ENCODE measurements at places on chromosomes 3 and 15.

DNA sequence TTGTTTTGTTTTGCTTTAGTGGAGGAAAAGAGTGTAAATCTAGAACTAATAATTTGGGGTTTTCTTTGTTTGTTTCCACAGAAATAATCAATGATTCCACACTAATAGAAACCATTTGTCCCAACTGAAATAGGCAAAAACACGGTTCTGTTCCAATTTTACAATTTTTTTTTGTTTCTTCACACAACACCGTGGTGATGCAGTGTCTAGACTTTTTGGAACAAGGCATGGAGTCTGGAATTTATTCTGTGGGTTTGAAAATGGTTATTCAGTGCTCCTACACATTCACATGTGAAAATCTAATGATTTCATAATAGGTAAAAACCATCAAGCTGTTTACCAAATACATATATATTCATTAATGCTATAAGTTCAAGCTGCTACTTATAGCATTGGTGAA lies 629.0 kb upstream of the TGFBR2 start:
- DNase-seq: no peak

DNA sequence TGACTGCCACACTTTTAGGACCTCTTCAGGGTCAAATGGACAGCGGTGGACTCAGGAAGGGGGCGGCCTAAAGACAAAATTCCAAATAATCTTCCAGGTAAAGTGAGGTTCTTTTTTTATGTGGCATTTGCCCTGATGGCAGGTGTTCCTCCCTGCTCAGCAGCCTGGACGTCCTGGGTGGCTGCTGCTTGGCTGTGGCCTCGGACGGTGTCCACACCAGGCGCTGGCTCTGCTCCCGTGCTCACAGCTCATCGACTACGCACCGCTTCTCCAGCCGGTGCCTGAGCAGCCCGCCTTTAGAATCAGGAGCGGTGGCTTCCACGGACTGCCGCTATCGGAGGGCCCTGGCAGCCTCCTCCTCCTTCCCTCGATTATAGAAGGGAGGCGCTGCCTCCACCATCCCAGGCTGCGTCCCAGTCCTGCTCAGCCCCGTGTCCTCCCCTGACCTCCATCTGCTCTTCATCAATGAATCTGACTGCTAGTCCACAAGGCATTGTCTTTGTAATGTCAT lies 41.9 kb downstream of the PCSK6 start:
- no peak for DNase-seq

DNA sequence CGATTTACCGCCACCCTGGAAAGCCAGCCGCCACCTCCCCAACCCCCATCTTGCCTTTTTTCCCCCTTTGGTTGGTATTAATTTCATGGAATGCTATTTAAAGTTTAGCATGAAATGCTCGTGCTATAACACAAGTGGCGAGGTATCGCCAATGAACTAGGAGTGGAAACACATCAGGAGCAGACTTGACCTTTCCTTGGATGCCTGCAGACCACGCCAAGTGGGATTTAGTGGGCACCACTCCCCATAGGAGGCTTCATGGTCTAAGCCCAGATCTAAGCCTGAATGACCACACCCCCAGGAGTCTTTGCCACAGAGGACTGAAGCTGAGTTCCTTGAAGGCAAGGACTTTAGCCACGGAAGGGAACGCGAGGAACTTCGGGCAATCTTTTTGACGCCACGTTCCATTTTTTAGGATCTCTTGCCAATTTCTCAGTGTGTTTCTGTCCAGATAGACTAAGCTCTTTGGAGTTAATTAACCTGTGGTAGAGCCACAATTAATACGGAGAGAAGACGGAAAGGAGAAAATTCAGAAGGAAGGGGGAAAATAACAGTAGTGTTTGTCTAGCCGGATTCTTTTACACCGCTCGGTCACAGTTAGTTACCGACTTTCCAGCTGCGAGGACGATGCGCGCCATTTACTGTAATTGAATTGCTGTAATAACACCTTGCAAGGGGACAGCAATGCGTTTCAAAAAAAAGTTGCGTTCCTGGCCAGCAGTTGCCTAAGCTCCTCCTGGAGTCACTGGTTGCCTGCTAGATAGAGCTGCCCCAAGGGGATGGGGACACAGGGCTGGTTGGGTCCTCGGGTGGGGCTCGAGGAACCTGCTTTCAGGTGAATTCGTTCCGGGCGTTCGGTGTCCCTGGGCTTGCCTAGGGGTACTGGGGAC lies 37.1 kb downstream of the NR2F2 start:
- no peak for DNase-seq

GRCh38 chr3:21073561-21073960 lies 677.4 kb downstream of the ZNF385D start:
- no peak for DNase-seq

DNA sequence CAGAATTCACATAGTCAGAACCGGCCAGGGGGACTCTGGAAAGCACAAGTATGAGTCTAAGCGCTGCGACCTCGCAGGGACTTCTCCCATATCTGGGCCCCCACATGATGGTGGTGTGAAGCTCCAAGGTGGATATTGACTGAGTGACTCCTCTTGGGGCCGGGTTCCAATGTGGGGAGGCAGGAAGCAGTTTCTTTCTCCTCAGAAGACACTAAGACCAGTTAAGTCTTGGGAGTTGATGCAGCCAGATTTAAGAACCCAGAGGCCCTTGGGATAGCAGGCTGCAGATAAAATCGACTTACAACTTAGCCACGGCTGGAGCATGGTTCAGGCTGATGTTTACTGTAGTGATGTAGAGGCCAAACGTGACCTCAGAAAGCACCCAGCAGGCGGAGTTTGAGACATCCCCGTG lies 55.4 kb upstream of the KLF13 start:
- DNase-seq: no peak

DNA sequence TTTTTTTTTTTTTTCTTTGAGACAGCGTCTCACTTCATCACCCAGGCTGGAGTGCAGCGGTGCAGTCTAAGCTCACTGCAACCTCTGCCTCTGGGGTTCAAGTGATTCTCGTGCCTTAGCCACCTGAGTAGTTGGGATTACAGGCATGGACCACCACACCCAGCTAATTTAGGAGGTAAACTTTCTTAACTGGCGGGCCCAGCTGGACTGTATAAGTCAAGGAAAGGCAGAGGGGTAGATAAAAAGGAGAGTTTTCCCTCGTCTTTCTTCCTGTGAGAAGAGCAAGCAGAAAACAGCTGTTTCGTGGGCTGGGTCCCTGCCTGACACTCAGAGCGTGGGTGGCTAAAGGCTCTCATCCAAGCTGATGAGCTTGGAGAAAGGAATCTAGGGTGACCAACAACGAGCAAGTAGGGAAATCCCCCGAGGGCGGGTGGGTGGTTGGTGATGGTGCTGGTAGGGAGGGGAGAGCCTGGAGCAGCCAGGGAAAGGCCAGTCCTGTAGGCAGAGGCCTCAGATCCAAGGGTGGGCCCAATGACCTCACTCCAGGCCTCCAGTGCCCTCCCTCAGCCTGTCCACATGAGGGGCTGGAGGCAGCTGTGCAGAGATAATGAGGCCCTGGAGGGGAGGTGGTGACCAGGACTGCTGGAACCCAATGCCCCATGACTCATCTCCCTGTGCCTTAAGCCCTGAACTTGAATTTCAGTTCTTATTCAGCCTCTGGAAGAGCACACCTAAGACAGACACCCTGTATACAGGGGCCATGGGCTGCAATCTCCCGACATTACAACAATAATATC lies 43.1 kb upstream of the LIMD1 start:
- no peak for DNase-seq

- DNase-seq: no peak
Measured at GRCh38 chr3:113890256-113890900, 51.8 kb downstream of the GRAMD1C start.

GRCh38 chr3:25592510-25592968 lies 72.2 kb downstream of the TOP2B start:
- no peak for DNase-seq

DNA sequence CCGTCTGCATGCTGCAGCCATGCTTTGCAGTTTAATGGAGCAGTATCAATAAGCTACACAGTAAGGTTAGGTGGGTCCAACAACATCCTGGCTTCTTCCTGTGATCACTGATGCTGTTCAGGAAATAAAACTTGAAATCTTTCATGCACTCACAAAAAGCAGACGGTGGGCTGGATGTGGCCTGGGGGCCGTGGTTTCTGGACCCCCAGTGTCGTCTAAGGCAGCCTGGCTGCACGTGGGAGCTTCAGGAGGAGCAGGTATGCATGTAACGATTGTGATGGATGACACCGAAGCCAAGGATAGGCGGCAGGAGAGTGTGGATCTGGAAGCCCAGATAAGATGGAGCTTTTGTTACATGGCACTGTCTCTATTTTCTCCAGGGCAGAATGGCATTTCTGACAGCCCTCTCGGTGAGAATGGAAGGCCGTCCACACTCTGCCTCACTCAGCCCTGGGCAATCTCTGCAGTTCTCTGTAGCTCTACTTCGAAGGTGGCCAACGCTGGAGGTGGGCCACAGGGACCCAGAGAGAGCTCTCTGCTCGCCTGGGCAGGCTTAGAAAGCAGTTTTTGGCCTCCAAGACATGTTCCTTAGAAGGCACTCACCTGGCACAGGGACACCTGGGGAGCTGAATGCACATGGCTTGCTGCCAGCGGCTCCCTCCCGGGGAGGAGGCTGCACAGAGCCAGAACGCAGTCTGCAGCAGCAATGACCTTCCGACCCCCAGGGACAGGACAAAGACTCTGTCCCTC lies 46.4 kb upstream of the IQSEC1 start:
- no peak for DNase-seq

DNA sequence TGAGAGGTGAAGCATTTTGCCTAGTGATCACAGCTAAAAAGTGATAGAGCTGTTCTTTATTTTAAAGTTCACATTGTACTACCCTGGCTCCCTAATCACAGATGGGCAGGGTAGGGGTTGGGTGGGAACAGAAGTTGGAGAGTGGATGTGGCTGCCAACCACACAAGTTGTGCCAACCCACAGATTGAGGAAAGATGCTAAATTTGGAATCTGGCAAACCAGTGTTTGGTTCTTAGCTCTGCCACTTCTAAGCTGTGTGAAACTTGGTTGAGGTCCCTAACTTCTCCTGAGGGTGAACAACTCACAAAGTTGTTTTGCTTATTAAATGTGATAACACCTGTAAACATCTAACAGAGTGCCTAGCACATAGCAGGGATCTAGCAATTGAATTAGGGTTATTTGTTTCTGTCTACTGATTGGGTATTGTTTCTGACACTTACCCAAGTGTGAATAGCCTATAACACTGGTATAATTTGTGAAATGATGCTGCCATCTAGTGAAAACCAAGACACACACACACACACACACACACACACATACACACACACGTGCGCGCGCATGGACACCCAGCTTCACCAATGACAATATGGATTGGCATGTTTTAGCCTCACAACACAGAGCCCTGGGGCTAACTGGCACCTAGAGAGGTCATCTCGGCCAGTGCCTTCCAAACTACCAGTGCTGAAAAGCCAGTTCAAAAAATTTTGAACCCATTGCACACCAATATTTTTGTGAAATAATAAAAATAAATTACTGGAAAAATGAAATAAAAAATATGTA lies 25.3 kb downstream of the ADGRG7 start:
- DNase-seq: peak; percentile 16

DNA sequence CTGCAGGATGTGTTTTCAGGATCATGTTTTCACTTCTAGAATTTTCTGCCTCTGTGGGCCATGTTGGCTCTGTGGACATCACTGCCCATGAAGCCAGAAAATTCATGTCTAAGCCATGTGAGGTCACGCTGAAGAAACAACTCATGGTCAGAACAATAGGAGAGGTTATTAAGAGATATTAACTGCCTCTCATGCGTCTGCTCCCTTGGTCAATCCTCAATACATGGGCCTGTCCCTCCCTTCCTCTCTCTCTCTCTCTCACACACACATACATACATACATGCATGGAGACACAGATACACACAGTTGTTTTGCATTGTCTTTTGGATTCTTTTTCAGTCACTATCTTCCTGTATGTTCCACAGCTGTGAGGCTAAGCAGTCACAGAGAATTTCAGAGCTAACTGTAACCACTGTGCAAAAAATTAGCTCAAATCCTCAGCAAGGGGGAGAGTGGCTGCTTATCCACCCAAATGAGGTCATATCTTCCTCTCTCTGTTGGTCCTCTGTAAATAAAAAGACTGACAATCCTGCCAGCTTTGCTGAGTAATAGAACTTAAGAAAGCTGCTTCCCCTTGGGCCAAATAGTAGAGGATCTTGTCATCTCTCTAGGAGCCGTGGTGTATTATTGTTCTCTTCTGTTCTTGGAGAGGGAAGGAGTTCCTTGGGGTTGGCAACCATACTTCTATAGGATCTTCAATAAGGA lies 45.6 kb downstream of the LRTM1 start:
- DNase-seq: no peak

DNA sequence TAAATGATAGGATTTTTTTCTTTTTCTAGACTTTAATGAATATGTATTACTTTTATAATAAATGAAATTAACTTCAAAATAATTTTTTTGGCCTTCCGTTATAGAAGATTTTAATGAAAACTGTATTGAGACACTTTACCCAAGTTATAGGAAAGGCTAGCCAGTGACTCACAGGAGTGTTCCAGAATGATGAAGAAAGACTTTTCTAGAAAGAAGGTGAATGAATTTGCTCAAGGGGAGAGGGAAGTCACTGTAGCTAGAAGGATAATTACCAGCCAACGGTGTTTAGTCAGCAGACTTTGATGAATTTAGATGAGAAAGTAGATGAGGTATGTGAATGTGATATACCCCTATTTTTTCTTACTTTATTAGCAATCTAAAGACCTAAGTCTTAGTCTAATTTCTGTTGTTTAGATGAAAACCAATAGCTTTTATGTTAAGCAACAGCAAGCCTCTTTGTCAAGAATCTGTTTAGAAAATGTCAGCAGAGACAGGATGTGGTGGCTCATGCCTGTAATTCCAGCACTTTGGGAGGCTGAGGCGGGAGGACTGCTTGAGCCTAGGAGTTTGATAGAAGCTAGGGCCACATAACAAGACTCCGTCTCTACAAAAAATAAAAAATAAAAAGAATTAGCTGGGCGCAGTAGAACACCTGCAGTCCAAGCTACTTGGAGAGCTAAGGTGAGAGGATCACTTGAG lies 3.2 kb downstream of the ALAS1 start:
- no peak for DNase-seq

GRCh38 chr3:191455257-191455952 lies 5.6 kb upstream of the PYDC2 start:
- no peak for DNase-seq

DNA sequence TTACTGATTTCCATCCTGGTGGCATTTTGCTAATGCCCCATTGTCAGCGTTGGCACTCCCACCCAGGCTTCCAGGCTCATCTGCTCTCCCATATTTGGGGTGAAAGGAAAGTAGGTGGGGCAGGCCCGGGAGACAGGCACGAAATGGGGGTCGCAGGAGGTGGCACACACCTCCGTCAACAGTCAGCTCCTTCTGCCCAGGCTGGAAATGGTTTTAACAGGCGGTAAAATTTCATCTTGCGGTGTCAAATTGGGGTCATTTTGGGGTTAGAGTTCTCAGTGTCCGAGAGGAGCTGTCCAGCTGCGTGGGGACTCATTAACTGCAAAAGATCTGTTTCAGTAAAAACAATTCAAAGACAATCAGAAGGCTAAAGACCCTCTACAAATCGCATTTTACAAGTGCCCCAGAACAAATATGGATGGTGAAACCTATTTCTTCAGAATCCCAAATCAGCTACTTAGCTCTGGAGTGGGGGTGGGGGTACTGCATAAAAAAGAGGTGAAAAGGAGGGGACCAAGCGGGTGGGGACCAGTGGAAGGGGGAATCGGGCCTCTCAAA lies 4.2 kb upstream of the MEIS2 start:
- DNase-seq: no peak
